ENCODE measurements at places on chromosomes 6 and 20.

DNA sequence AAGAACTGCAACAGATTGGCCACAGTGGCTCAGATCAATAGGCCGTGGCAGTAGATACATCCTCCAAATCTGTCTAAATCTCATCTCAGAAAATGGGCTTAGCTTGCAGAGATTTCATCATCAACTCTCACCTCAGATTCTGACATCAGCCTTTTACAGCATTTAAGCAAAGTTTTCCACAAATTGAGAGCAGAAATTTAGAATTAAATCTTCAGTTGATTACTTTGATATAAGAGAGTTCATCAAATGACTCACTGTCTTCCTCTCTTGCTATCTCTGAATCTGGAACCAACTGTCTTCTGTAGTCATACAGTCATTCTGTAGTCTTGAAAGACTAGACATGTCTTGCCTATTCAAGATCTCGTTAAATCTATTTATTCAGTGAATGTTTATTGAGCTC is 45.2 kb upstream of the CTAGE9 start:
- DNase-seq: no peak

GRCh38 chr6:67362976-67363375 is 1272.1 kb upstream of the ADGRB3 start:
- no peak for DNase-seq

- no peak for DNase-seq
Measured at GRCh38 chr6:159102373-159103160, 57.8 kb upstream of the TAGAP start.

DNA sequence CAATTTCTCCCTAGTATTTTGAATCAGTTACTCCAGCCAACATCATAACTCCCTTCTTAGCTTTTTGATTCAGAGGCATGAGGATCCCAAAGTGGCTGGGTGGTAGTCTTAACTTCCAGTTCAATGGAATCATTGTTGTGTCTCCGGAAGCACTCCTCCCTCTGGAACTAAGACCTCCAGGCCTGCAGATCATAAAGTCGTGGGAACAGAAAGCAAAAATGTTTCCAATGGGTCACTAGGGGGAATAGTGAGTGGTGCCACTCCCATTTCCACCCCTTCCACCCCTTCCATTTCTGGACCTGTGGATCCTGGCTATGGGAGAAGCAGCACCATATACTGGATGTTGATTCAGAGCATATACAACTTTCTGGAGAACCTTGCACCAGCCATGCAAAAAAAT is 130.8 kb downstream of the SGK1 start:
- DNase-seq: no peak

DNA sequence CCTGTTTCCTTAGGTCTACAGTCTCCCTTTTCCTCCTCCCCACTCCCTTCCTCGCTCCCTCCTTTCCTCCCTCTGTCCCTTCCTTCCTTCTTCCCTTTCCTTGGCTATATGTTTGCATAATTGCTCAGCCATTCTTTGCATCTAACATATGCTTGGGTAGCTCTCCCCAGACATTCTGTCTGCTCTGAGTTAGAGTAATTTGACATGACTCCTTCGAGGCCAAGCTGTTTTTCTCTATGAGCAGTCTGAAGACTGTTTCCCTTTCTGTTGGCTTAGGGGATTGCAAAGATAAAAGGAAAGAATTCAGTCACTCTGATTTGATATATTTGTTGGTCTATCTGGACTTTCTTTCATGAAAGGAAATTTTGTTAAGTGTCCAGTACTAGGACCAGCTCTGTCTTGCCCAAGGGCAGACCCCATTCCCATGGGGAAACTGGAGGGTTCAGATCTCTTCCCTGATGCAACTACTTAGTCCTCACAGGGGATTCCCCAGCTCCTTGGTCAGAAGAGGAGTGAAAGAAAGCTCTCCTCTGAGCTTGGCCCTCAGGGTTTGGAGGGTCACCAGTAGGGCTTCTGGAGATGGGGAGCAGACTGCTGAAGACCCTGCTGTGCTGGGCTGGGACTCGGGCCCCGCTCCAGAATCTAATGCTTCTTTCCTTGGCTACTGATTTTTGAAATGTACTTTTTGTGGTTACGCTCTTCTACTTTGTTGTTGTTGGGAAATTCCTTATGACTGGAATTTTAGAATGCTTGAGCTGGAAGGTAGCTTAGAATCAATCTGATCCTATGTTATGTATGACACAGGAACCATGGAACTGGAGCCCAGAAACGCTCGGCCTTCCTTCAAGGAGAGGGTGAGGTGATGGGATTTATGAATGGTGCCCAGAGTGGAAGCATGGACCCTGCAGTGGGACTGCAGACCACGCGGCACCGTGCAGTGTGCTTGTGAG is 63.7 kb upstream of the SLC22A23 start:
- DNase-seq: no peak

DNA sequence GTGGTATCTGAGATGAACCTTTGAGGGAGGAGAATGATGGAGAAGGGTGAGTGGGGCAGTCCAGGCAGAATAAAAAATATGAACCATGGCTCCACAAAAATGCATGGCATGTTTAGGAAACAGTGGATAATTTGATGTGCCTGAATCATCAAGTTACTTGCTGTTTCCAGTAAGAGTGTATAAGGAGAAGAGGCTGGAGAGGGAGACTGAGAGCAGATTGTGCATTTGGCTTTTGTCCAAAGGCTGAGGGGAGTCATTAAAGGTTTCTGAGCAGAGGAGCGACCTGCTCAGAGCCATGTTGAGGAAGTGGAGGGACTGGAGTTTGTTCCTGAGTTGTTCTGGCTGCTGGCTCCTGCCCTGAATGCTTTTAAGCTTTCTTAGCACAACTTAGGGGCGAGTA is 6.1 kb downstream of the MMP24 start:
- no peak for DNase-seq
